C1 segment of cervical spinal cord (tissue), 14 donors: ENCODE measurements at places on chromosomes 4 and X.

DNA sequence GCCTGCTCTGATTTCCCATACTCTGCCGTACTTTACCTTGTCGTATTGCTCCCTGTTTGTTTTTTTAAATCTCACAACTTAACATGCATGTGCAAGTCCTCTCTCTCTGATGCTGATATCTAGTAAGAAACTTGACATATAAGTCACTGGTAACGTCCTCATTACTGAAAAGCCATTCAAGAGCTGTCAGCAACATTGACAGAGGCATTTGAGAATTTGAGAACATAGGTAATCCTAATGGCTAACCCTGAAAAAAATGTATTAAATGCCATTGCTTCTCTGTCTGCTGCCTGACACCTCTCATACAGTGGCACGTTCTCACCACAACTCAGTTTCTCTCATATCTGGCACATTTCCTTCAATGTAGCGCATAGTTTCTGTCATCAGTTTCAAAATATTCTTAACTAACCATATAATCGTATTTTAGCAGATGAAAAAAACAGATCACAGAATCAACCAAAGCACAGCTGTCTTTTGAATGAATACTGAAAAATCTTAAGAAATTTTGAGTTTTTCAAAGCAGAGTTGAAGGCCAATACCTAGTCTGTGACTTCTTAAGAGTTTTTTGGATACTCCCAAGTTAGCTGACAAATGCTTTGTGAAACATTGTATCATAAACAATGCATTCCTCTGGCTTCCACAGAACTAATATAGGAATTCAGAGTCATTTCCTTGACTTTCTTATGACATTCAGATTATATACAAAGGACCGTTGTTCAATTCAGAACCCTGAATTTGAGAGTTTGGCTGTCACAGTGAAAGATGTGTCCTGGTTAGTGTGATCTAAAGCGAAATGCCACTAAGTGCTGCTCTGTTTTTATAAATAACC lies 996.4 kb downstream of the C4orf33 start:
- no peak for DNase-seq

GRCh38 chr4:10099499-10100325 lies 16.9 kb downstream of the WDR1 start:
- no peak for DNase-seq

- no peak for DNase-seq
Measured at GRCh38 chr4:53089936-53090729, 228.0 kb downstream of the RASL11B start.

GRCh38 chr4:20506827-20507226 lies 193.4 kb upstream of the PACRGL start:
- DNase-seq = no peak

GRCh38 chrX:12383196-12383595 lies 244.9 kb downstream of the FRMPD4 start:
- DNase-seq = no peak

DNA sequence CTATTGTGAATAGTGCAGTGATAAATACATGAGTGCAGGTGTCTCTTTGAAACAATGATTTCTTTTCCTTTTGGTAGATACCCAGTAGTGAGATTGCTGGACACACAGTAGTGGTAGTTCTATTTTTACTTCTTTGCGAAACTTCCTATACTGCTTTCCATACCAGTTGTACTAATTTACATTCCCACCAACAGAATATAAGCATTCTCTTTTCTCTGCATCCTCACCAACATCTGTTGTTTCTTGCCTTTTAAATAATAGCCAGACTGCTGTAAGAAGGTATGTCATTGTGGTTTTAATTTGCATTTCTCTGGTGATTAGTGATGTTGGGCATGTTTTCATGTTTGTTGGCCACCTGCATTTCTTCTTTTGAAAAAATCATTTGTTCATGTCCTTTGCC lies 105.9 kb downstream of the COL4A6 start:
- DNase-seq = no peak

DNA sequence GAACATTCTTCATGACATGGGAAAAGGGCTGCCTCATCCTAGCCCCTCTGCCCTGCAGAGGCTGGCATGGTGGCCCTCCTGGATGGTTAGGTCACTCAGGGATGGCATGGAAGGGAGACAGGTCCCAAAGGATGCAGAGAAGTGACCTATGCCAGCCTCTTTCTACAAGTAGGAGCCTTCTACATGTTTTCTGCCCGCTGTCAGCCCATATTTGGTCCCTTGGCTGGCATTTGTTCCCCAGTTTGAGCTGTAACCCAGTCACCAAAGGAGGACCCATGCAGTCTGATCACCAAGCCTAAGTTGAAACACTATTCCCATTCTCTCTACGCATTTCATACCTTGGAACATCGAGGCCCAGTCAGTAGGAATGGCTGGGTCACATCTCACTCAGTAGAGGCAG lies 95.4 kb downstream of the PJA1 start:
- DNase-seq = no peak

DNA sequence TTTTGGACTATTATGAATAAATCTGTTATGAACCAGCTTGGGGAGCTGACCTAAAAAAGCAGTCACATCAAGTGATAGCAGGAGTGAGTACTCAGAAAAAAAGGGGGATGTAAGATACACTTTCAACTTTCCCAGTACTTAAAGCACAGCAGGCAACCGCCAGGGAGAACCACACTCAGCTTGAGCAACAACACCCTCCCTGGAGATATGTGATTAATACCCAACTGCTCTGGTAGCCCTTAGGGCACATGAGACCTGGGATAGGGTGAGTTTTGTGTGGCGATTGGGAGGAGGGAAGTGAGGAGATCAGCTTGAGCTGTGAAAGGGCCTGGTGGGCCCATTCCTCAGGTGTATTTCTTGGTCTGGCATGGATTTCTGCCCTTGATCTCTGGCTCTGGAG lies 220.3 kb upstream of the SFRP2 start:
- no peak for DNase-seq

DNA sequence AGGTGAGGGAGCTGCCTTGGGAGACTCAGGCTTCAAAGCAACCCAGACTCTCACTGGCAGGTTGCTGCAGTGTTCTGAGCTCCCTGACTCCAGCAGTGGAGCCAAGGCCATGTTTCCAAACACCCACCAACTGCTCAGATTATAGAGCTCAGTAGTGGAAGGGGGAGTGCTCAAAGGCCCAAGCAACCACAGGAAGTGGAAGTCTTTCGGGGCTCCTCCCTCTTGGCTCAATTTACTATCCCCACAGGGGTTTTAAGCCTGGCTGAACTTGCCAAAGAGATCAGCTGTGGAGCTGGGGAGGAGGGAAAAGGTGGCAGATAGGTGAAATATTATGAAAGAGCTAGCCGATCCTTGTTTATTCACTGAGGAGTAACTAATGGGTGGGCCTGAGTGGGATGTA lies 82.5 kb downstream of the HPRT1 start:
- DNase-seq = no peak

- no peak for DNase-seq
Measured at GRCh38 chr4:34039766-34040165, 2204.5 kb downstream of the ARAP2 start.

- DNase-seq = no peak
Measured at GRCh38 chr4:101366331-101366730, 19.0 kb upstream of the PPP3CA start.

GRCh38 chr4:76998251-76998901 lies 48.8 kb downstream of the SEPTIN11 start:
- DNase-seq = no peak

- no peak for DNase-seq
Measured at GRCh38 chrX:115393271-115393670, 103.8 kb downstream of the LUZP4 start.

- no peak for DNase-seq
Measured at GRCh38 chrX:44099366-44099765, 126.2 kb upstream of the NDP start.

DNA sequence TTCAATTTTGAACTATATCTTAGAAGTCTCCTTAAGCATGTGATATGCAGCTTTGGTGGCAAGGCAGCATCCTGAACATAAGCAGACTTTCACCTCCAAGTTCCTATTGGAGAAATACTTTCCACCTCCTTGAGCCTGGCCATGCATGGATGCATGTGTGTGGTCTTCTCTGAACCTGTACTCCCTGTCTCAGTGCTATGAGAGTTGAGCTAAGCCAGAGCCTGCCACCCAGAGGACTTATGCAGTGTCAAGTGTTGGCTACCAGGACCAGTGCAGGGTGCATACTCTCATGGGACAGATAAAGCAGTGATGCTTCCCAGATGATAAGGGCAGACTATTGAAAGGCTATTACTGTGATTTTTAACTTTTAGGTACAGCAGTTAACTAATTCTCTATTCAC lies 105.6 kb downstream of the TSPAN7 start:
- no peak for DNase-seq

GRCh38 chr4:61605984-61606383 lies 405.9 kb downstream of the ADGRL3 start:
- DNase-seq = no peak

DNA sequence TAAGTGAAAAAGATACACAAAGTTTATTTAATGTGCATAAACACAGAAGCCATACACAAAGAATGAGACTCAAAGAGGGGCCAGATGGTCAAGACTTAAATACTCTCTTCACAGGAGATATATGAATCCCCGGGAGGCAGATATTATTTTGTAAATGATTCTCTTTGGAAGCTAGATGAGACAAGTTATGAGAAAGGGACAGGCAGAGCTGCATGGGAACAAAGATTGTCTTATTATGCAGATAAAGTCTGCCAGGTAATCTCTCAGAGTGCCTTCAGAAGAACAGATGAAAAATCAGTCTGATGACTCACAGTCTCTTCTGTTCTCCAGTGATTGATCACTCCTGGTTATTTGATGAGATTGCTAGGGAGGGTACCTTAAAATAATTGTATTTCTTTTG lies 89.0 kb downstream of the NAF1 start:
- DNase-seq = no peak

DNA sequence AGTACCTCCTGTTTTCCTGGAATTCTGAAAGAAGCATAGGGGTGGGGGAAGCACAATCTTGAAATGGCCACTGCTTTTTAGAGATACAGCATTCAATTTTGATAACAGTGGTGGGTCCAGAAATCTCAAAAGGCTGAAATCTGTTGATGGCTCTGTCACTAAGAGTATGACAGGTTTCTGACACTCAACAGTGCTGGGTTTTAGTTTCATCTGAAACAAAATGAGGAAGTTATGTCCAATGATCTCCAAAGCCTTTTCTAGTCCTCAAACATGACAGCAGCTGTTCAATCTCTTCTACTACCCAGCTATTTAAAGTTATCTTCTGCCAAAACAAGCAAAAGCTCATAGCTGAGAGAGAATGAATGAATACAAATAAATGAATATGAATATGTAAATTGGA lies 110.5 kb downstream of the IL1RAPL1 start:
- DNase-seq = no peak

DNA sequence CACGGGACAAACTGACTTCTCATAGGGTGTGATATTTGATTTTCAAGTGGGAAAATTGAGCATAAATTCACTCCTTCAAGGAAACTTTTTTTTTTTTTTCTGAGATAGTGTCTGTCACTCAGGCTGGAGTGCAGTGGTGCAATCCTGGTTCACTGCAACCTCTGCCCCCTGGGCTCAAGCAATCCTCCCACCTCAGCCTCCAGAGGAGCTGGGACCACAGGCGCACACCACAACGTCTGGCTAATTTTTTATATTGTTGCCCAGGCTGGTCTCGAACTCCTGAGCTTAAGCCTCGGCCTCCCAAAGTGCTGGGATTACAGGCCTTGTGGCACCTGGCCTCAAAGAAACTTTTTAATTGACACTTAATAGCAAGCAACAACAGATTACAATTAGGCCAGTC lies 13.8 kb downstream of the CLDN34 start:
- DNase-seq = no peak

DNA sequence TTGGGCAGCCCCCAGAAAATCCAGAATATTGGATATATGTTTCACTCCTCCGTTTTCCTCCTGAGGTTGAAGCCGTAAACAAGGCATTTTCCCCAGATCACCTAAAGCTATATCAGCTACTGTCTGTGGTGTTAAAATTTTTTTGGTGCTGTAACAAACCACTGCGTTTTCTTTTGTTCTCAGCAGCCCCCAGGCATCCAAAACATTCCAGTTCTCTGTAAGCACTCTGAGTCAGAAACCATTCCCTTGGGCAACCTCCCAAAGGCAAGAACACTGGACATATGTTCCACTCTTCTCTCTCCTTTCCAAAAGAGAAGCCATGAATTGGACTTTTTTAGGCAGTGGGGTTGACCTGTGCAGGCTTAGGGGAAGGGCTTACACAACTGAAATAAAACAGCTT lies 310.9 kb downstream of the MID1IP1 start:
- no peak for DNase-seq

- no peak for DNase-seq
Measured at GRCh38 chr4:8392591-8393190, 47.8 kb downstream of the ACOX3 start.

DNA sequence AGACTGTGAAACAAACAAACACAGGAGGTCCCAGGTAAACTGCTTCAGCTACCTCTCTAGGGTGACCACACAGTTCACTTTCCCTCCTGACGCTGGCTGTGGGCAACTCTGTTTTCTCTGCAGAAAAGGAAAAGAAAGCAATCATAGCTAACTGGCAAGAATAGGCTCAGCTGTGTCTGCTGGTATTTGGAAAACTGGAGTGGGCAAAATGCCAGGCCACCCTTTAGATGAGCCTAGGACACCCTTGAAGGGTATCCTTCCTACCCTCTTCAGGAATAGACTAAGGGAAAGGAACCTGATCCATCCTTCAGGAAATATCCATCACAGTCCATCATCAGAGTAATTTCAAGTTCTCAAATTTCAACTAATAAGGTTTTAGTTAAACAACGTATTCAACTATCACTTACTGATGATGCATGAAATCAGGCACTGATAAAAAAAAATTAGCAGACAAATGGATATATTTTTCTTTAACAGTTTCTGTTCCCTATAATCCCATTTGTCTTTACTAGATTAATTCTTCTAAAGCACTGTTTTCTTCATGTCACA lies 60.9 kb downstream of the CAMK2D start:
- DNase-seq = no peak

DNA sequence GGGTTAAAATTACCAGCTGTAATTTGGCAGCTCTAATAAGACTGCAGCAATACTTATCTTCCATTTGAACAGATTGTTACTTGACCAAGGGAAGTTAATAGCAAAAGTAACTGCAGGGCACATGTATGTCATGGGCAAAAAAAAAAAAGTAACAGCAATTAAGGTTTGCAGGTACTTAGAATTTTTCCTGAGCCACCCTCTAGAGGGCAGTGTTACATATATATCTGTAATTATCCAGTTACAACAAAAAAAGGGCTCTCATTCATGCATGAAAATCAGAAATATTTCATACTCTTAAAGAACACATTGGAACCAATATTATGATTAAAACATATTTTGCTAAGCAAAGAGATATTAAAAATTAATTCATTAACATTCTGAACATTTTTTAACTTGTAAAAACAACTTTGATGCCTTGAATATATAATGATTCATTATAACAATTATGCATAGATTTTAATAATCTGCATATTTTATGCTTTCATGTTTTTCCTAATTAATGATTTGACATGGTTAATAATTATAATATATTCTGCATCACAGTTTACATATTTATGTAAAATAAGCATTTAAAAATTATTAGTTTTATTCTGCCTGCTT lies 25.1 kb downstream of the XIAP start:
- DNase-seq = no peak

GRCh38 chr4:161936625-161937550 lies 226.9 kb downstream of the FSTL5 start:
- no peak for DNase-seq

- no peak for DNase-seq
Measured at GRCh38 chr4:1802720-1803522, 9.8 kb downstream of the FGFR3 start.
